ENCODE measurements at places on chromosomes 1 and 21.

- peaks cover 2% of the 10 kb centered on the region for H3K4me1 ChIP-seq
- H3K36me3 ChIP-seq = no peaks in the 10 kb centered on the region
- H3K27ac ChIP-seq = no peak overlapping the region
- no peak for DNase-seq
Measured at GRCh38 chr1:154864189-154864975, 5.7 kb downstream of the KCNN3 start.

DNA sequence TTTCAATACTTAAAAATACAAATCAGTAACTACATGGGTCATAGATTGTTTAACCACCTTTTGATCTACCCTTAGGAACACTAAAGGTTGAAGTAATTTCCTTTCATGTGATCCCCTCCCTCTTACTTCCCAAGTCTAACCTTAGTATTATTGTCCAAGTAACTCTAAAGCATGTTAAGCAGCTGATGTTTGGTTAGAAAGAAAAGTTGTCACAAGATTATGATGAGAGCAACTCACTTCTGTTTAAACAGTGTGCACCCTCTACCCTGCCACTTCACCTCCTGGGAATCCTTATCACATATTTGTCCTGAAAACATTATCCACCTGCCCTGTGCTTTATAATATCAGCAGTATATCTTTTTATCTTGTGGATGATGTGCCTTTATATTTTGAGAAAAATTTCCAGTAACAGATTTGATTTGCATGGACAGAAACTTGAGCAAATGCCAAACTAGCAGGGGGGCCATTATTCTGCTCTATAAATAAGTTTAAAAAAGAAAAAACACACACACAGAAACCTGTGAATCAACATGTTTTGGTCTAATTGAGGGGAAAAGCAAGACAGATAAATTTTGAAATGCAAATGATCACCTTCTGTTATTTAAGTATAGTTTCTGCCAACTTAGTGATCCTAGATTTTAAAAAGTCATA lies 194.3 kb downstream of the RPS6KC1 start:
- DNase-seq = no peak
- H3K27me3 ChIP-seq = no peaks in the 10 kb centered on the region
- H3K27ac ChIP-seq = no peak overlapping the region

DNA sequence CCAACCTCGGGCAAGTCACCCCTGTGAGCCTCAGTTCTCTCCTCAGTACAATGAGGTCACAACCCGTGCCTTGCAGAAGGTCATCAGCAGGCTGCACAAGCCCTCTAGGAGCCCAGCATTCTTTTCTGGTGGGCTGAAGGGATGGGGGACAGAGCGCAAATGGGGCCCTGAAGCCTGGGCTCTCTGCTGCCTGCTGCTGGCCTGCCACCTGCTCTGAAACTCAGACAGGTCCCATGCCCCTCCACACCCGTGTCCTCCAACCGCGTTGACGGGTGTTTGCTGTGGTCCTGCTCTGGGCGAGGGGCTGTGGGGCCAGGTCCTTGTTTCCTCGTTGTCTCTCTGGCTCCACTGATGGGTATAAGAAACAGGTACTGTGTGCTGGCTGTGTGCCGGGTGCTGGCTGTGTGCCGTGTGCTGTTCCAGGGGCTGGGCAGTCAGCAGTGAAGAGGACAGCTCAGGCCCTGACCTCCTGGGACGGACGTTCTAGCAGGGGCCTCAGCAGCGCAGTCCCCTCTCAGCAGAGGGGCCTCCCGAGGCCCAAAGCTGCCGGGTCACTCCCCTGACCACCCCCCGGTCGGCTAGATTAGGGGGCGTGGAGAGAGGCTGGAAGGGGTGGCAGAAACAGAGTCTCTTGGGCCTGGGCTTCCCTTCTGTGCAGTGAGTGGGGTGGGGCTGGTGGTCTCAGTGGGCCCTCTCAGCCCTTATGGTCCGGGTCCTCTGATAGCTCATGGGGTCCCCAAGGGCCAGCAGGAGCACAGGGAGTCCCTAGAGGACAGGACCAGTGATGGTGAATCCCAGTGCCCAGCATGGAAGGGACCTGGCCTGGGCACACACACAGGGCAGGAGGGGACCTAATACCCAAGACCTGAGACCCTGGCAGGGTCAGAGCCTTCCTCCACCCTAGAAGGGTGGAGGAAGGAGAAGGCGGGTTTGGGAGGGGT lies 42.1 kb downstream of the DMRTB1 start:
- no peak overlapping the region for H3K27ac ChIP-seq
- H3K36me3 ChIP-seq = no peaks in the 10 kb centered on the region
- H3K27me3 ChIP-seq = no peaks in the 10 kb centered on the region
- H3K4me3 ChIP-seq = no peak overlapping the region
- H3K4me1 ChIP-seq = peaks cover 8% of the 10 kb centered on the region
- no peak for DNase-seq

GRCh38 chr1:203276408-203276807 lies 28.9 kb upstream of the BTG2 start:
- no peaks in the 10 kb centered on the region for H3K36me3 ChIP-seq
- H3K27me3 ChIP-seq = no peaks in the 10 kb centered on the region
- H3K4me1 ChIP-seq = peaks cover 53% of the 10 kb centered on the region
- H3K27ac ChIP-seq = peak overlapping the region; percentile 74
- no peak overlapping the region for H3K4me3 ChIP-seq

- H3K27me3 ChIP-seq = peaks cover 31% of the 10 kb centered on the region
- no peaks in the 10 kb centered on the region for H3K36me3 ChIP-seq
- no peaks in the 10 kb centered on the region for H3K4me1 ChIP-seq
- DNase-seq = no peak
Measured at GRCh38 chr1:38285807-38286530, 239.4 kb upstream of the POU3F1 start.

GRCh38 chr1:117591252-117591651 lies 14.6 kb upstream of the TENT5C start:
- H3K4me1 ChIP-seq = no peaks in the 10 kb centered on the region
- no peak for DNase-seq
- no peak overlapping the region for H3K27ac ChIP-seq
- H3K36me3 ChIP-seq = no peaks in the 10 kb centered on the region
- no peak overlapping the region for H3K4me3 ChIP-seq

DNA sequence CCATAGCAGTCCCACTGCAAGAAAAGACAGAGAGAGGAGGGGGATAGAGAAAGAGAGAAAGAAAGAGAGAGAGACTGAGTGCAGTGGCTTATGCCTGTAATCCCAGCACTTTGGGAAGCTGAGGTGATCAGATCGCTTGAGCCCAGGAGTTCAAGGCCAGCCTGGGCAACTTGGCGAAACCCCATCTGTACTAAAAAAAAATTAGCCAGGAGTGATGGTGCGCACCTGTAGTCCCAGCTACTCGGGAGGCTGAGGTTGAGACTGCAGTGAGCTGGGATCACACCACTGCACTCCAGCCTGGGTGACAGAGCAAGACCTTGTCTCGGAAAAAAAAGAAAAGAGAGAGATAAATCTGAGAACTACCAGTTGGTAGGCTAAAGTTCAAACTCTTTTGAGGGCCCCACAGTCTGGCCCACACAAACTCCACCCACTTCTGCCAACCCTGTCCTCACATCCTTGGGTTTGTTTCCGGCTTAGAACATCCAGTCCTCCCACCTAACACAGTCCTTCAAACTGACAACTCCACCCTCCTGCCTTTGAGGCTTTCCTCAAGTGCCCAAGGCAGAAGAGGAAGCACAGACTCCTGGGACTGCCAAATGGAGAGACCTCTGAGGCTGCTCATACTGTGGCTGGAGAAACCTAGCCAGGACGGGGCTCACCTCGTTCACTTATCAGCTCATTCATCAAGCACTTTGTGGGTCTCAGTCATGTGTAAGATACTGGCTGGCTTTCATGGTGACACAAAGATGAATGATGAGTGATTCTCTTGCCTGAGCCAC lies 20.1 kb downstream of the TFAP2E start:
- no peak for DNase-seq
- no peak overlapping the region for H3K4me3 ChIP-seq
- peak overlapping the region; percentile 5 for H3K27ac ChIP-seq
- H3K4me1 ChIP-seq = peaks cover 13% of the 10 kb centered on the region
- no peaks in the 10 kb centered on the region for H3K36me3 ChIP-seq

DNA sequence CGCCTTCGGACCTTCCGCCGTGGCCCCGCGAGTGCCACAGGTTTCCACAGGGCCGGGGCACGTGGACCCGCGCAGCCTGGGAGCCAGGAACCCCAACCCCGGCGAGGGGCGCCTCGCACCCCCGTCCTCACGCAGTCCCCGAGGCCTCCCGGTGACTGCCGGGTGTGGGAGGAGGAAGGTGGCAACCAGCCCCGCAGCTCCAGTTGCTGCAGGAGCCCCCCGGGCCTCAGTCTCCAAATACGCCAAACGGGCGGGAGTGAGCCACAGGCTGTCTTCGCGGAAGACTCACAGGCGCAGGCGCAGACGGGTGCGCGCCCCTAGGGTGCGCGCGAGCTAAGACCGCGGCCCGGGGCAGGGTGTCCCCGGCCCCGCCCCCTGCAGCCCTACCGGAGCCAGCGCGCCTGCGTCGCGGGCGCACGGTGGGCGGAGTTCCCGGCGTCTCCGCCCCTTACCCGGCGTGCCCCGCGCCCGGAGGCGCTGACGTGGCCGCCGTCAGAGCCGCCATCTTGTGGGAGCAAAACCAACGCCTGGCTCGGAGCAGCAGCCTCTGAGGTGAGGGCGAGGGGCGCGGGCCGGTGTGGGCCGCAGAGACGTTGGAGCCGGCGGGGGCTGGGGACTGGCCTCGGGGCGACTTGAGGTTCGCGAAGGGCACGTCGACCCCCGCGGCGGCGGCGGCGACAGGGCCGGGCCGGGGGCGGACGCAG lies at the start of gene ARF1:
Gene ARF1 (plus strand): TSS at position 495 of the 704 bp plus-strand sequence. CDS start 14,407 bp downstream, outside the sequence.
- no peaks in the 10 kb centered on the region for H3K27me3 ChIP-seq
- peak; percentile 95 for DNase-seq
- H3K27ac ChIP-seq = peak within 1 kb of the TSS; percentile 95
- H3K4me3 ChIP-seq = peak within 1 kb of the TSS; percentile 94

- no peak overlapping the region for H3K27ac ChIP-seq
- peak; percentile 44 for DNase-seq
- H3K36me3 ChIP-seq = no peaks in the 10 kb centered on the region
- peaks cover 23% of the 10 kb centered on the region for H3K27me3 ChIP-seq
Measured at GRCh38 chr1:30410153-30410851, 313.1 kb downstream of the MATN1 start.

GRCh38 chr1:22717037-22717760 lies 6.6 kb downstream of the EPHB2 start:
- H3K4me3 ChIP-seq = no peak overlapping the region
- H3K27ac ChIP-seq = no peak overlapping the region
- no peaks in the 10 kb centered on the region for H3K4me1 ChIP-seq

- no peak for DNase-seq
- no peaks in the 10 kb centered on the region for H3K4me1 ChIP-seq
- no peak overlapping the region for H3K27ac ChIP-seq
- peaks cover 4% of the 10 kb centered on the region for H3K36me3 ChIP-seq
Measured at GRCh38 chr21:28427394-28428022, 565.2 kb downstream of the LTN1 start.

GRCh38 chr1:205250699-205251098 lies 23.0 kb downstream of the TMCC2 start:
- peaks cover 8% of the 10 kb centered on the region for H3K4me1 ChIP-seq
- H3K27me3 ChIP-seq = no peaks in the 10 kb centered on the region
- H3K27ac ChIP-seq = no peak overlapping the region
- H3K36me3 ChIP-seq = no peaks in the 10 kb centered on the region
- no peak for DNase-seq

DNA sequence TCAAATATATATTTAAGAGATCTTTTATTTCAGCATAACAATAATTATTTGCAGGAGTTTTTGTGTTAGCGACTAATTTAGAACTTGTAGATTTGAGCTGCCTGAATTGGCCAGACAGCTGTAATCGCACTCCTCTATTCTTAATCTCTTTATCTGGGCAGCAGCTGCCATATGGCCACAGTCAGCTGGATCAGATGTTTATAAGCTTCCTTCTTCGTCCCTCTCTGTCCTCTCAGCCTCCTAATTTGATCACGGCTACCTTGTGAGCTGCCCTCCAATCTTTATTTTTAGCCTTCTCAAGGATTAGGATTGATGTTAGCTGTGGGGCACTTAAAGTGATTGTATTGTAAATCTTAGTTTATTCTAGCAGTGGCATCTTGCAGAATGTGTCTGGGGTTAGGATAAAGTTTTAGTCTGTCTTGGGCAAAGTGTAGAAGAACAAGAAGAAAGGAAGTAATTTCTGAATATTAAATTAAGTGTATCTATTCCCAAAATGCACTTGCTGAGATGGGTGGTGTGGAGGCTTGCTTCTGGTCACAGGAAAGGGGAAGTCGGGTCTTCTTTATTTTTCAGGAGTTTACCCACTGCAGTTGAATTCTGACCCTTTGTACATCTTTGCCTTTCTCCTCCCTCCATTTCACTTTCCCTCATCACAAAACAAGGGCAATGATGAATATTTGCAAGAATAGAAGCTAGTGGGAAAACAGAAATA lies 1.1 kb downstream of the ZBTB18 start:
- H3K4me3 ChIP-seq = no peak overlapping the region
- no peaks in the 10 kb centered on the region for H3K36me3 ChIP-seq
- peaks cover 23% of the 10 kb centered on the region for H3K4me1 ChIP-seq
- H3K27ac ChIP-seq = no peak overlapping the region
- DNase-seq = no peak

DNA sequence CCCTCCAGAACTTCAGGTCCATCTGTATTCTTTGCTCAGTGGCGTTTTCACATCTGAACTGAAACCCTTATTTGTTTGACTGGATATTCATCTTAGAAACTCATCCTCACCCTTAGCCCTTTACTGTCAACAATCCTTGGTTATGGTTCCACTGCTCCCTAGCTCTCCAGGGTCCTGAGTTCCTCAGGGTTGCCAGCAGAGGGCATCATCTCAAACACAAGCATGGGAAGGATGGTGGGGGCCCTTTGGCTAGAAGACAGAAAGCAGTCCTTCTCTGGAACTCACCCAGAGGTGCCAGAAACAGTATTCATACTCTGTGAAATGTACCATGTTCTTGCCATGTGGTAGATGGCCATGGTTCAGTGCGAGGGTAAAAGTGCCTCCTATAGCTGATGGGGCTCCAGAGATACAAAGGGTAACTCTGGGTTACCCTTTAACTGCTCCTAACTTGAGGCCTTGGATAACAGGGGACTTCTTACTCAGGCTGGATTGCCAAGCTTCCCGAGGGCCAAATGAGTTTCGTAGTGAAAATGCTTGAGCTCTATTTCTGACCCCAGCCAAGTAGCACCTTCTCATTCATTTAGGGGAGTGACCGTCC lies 11.3 kb downstream of the NCSTN start:
- H3K36me3 ChIP-seq = peaks cover 53% of the 10 kb centered on the region
- H3K4me3 ChIP-seq = no peak overlapping the region
- peak overlapping the region; percentile 30 for H3K27ac ChIP-seq
- DNase-seq = no peak

- H3K4me3 ChIP-seq = no peak overlapping the region
- H3K27me3 ChIP-seq = no peaks in the 10 kb centered on the region
- no peak for DNase-seq
- no peak overlapping the region for H3K27ac ChIP-seq
Measured at GRCh38 chr1:180053594-180054567, 99.3 kb downstream of the CEP350 start.

GRCh38 chr1:43270421-43271095 lies 775 bp downstream of the TMEM125 start:
- H3K36me3 ChIP-seq = no peaks in the 10 kb centered on the region
- DNase-seq = no peak
- H3K4me3 ChIP-seq = peak overlapping the region; percentile 60
- H3K4me1 ChIP-seq = peaks cover 34% of the 10 kb centered on the region

GRCh38 chr1:119988306-119989062 lies 81.0 kb downstream of the NOTCH2 start:
- no peak for DNase-seq
- H3K4me3 ChIP-seq = peak overlapping the region; percentile 84
- H3K27me3 ChIP-seq = no peaks in the 10 kb centered on the region
- peaks cover 23% of the 10 kb centered on the region for H3K36me3 ChIP-seq

Measured in natural killer cell treated with Interleukin-12 subunit alpha and Interleukin-12 subunit beta and Interleukin-15 and Interleukin-18, amount 100 ng/mL, for 72 hours (primary cell).